Smooth muscle cell of the coronary artery (primary cell): ENCODE measurements at places on chromosomes 4 and X. TPM values are rescaled to one million over a fixed set of nuclear protein-coding genes. Genes with fewer than 3 reads are reported as not detected.

Gene COL4A6
- total RNA-seq = under 0.01 and 3.1 TPM in 2 replicates

Gene NSUN7
- total RNA-seq = not detected in 2 replicates

Gene STPG2
- 0.12 TPM in 1 of 2 replicates, not detected in the other for total RNA-seq

Gene ZCCHC4
- total RNA-seq = 6.2 and 10.4 TPM in 2 replicates

Gene TMPRSS11A
- not detected in 2 replicates for total RNA-seq

Gene HDAC6
- total RNA-seq = 21.8 and 25.6 TPM in 2 replicates

Gene TLR8
- total RNA-seq = not detected in 2 replicates

Gene HTRA3
- total RNA-seq = 0.45 and 6.8 TPM in 2 replicates

Gene FAM133A
- total RNA-seq = 0.15 TPM in 1 of 2 replicates, not detected in the other

Gene AADAT
- 0.47 and 2.3 TPM in 2 replicates for total RNA-seq

Gene FAM199X
- 8.0 and 24.4 TPM in 2 replicates for total RNA-seq

Gene BBS12
- total RNA-seq = 4.1 and 6.0 TPM in 2 replicates

Gene DSPP
- not detected in 2 replicates for total RNA-seq

Gene ADAMTS3
- total RNA-seq = 1.6 and 5.0 TPM in 2 replicates

Gene UCP1
- not detected in 2 replicates for total RNA-seq
